ENCODE measurements at places on chromosomes 7 and 10.

- no peak for DNase-seq
Measured at GRCh38 chr7:47149208-47149839, 432.6 kb downstream of the TNS3 start.

- no peak for DNase-seq
Measured at GRCh38 chr10:3074145-3074665, 6.9 kb downstream of the PFKP start.

GRCh38 chr7:115178835-115179234 is 256.9 kb downstream of the MDFIC start:
- no peak for DNase-seq

GRCh38 chr7:99177165-99177564 is 30.8 kb downstream of the KPNA7 start:
- no peak for DNase-seq

- DNase-seq = no peak
Measured at GRCh38 chr10:128158021-128158795, 32.0 kb upstream of the MKI67 start.

- DNase-seq = no peak
Measured at GRCh38 chr7:3910054-3910453, 609.0 kb downstream of the SDK1 start.

- DNase-seq = no peak
Measured at GRCh38 chr10:79022565-79023230, 46.1 kb upstream of the ZMIZ1 start.

DNA sequence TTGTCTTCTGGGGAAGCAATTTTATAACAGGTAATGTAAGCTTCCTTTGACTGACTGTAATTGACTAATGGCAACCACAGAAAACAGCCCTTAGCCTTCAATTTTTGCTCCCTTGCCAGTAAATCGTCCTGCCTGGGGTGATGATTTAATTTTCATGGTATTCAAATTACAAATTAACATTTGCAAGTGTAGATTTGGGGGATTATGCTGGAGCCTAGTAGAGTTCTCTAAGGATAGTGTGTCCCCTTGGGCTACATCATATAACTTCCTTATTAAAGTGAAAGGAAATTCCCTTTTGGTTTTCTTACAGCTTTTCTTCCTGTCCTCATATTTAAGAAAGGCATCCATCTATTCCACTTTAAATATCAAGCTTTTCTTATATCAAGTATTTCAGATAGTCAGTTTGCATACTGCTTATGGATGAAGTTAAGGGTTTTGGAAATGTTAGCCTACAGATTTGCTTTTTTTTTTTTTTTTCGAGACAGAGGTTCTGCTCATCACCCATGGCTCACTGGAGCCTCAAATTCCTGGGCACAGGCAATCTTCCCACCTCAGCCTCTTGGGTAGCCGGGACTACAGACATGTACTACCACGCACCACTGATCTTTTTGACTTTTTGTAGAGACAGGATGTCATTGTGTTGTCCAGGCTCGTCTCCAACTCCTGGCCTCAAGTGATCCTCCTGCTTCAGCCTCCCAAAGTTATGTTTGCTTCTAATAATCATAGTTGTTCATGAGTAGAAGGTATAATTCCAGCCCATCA is 35.9 kb upstream of the HDAC9 start:
- no peak for DNase-seq

- DNase-seq = no peak
Measured at GRCh38 chr7:81811956-81812865, 42.4 kb upstream of the HGF start.
